Epithelial cell of esophagus (primary cell): ENCODE measurements at places on chromosomes 13 and 19.

DNA sequence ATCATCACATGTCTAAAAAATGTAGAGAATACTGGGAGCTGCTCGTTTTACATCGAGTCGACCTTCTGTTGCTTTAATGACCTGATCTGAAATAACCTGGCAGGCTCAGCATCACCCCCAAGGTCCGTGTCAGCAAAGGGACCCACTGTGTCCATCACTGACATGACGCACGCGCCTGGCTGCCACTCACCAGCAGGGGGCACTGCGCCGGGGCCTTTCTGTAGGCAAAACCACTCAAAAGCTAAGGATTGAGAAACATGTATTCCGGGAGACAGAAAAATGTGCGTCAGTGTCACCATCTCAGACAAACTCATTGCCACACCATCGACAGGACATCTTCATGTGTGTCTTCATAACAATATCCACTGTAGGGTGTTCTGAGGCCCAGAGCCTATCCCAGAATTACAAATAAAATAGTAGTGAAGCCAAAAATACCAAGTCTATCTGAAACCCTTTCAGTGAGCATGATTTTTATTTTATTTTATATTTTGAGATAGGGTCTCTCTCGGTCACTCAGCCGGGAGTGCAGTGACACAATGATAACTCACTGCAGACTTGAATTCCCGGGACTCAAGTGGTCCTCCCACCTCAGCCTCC lies 130.3 kb upstream of the LSM14A start:
- no peak for DNase-seq

GRCh38 chr19:38011426-38011825 lies 104.4 kb downstream of the SIPA1L3 start:
- no peak for DNase-seq

GRCh38 chr13:39016087-39016486 lies 21.8 kb downstream of the PROSER1 start:
- no peak for DNase-seq

GRCh38 chr13:99982036-99982730 lies 599 bp downstream of the ZIC2 start:
- DNase-seq, result peak; percentile 42

DNA sequence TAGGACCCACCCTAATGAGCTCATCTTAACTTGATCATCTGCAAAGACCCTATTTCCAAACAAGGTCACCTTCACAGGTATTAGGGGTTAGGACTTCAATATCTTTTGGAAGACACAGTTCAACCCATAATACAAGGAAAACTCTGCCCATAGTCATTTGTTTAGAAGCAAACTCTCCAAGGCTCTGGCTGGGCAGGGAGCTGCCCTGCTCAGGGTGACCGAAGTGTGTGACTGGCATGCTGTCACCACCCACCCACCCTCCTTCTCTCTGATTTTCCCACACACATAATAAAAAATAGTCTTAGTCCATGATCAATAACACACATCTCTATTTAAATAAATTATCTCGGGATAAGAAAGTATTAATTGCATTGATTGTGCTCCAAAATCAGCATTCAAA lies 161.1 kb downstream of the KCTD15 start:
- no peak for DNase-seq

DNA sequence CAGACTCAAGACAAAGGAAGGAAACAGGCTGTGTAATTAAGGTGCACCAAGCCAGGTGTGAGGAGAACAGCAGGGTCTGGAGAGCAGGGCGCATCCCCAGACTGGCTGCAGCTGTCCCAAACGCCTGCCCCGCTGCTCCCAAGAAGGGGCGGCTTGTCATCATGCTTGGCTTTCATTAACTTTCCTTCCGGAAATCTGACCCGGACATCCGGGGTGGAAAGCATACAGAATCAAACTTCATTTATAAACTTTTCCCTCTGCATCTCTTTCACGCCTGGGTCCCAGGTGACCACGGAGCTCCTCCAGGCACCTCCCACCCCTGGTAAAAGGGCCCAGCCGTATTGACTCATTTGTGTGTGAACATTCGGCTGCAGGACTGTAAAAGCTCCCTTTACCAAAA lies 31.7 kb downstream of the TSHZ3 start:
- no peak for DNase-seq

- no peak for DNase-seq
Observed at GRCh38 chr13:27965740-27966640, 3.1 kb downstream of the CDX2 start.

GRCh38 chr13:102136735-102137296 lies 265.0 kb downstream of the FGF14 start:
- DNase-seq, result no peak

GRCh38 chr13:48501705-48502104 lies 31.2 kb downstream of the RCBTB2 start:
- DNase-seq, result peak; percentile 17

DNA sequence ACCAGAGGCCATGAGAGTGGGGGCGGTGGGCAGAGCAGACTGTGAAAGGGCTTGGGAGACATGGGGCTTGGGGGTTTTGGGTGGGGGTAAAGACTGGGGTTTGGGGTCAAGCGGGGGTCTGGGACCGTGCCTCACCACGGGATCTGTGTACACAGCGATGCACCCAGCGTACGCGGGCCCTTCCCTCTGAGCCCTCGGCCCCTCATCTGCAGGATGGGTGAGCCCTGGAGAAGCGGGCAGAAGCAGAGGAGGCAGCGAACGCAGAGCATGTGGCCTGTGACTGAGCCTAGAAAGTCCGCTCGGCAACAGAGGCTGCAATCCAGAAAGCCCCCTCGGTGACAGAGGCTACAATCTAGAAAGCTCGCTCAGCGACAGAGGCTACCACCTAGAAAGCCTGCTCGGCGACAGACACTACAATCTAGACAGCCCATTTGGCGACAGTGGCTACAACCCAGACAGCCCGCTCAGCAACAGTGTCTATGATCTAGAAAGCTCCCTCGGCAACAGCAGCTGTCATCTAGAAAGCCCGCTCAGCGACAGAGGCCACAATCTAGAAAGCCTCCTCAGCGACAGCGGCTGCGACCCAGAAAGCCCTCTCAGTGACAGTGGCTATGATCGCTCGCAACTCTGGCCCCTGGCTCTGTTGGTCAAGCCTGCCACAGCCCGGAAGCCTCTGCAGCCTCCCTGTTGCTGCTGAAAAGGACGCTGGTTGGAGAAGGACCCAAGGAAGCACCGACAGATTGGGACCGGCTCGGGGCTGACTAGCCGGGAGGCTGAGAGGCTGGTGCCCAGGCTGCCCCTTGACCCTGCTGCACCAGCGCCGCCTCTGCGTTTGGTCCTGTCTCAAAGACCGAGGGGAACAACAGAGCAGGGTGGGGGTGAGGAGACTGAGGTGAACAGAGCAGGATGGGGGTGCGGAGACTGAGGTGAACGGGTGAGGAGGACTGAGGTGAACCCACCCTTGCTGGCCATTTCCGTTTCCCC lies 68.6 kb downstream of the SPACA7 start:
- no peak for DNase-seq

GRCh38 chr13:79477968-79478367 lies 3.0 kb upstream of the NDFIP2 start:
- no peak for DNase-seq

- DNase-seq, result no peak
Observed at GRCh38 chr13:40781717-40782116, 7.7 kb upstream of the SLC25A15 start.

GRCh38 chr13:32545083-32545482 lies 6.5 kb upstream of the N4BP2L2 start:
- no peak for DNase-seq

DNA sequence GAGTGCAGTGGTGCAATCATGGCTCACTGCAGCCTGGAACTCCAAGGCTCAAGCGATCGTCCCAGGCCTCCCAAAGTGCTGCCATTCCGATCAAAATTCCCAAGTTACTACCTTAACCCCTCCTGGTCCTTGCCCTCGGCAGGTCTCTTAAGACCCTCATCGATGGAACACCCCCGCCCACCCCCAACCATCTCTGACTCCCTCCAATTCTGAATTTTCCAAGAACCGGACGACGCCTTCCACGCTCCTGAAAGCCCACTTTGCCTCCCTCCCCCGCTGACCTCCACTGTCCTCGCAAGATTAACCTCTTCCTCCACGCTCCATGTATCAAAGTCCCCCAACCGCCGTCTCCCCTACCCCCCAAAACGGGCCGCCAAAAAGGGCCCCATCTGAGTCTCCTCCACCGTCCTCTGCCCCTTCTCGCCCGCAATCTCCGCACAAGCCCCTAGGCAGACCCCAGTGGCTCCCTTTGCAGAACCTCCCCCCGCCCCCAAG lies 539 bp downstream of the DAPK3 start:
- DNase-seq, result no peak

GRCh38 chr13:31674051-31674450 lies 65.3 kb upstream of the RXFP2 start:
- no peak for DNase-seq

- DNase-seq, result no peak
Observed at GRCh38 chr19:3066482-3067049, 4.3 kb upstream of the TLE5 start.

- DNase-seq, result no peak
Observed at GRCh38 chr13:103430368-103430767, 364.2 kb upstream of the SLC10A2 start.

GRCh38 chr19:37594982-37595382 lies 306 bp downstream of the ZNF540 start:
- peak; percentile 78 for DNase-seq

DNA sequence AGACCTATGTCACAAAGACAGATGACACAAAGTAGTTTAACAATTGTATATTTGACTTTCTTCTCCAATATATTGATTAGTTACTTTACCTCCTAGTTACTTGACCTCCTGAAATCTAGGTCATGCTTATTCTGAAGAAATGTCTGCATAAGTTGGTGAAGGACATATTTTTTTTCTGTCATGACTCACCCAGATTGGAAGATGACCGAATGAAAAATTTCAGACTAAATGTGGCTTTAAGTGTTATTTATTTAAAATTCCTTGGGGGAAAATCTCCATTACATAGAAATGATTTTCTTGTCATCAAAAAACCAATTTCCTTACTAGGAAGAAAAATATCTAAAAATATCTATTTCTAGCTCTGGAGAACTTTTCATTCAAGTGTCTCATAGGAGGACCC lies 217.1 kb downstream of the POSTN start:
- DNase-seq, result no peak

DNA sequence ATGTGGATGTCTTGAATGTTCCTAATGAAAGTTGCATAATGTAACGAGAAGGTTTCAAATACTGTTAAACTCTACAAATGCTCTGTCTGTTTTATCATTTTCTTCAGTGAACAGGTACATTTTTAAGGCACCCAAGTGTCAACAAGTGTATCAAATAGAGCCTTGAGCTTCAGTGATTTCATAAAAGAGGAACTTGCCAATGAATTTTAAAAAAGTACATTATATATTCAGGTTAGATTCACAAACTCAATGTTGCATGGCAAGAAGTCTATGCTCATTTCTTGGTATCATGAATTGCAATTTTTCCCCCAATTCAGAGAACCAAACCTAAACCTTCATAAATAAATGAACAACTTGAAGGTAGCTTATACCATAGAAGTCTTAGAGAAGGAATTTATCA lies 838.8 kb downstream of the PCDH9 start:
- no peak for DNase-seq

DNA sequence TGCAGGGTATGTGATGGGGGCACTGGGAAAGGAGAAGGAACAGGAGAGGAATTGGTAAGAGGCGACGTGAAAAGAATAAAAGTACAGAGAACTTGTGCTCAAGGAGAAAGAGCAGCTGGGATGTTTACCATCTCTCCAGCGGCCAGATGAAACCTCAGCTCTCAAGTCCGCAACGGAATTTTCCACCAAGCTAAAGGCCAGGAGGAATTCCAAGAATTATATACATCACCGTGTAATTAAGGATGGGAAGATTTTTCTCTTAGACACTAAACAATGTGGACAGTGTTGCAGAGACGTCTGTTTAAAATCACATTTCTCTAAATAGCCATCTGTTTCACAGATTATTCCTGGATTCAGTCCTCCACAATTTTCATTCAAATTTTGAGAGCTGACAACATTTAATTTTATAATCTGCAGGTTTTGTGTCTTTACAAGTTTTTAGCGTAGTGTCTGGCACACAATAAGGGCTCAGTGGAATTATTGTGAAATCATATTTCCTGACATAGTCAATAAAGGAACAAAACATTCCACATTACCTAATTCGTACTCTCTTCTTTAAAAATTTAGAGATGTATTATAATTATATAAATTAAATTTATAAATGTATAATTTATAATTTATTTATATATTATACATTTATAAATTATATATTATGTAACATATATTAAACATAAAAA lies 23.0 kb upstream of the USP29 start:
- no peak for DNase-seq
